ENCODE measurements at places on chromosomes 13 and 19.
A peak's percentile ranks its signal among the peaks of the same experiment; 100 is the strongest.

GRCh38 chr13:111658145-111659100 lies 338.0 kb downstream of the TEX29 start:
- no peak for DNase-seq

DNA sequence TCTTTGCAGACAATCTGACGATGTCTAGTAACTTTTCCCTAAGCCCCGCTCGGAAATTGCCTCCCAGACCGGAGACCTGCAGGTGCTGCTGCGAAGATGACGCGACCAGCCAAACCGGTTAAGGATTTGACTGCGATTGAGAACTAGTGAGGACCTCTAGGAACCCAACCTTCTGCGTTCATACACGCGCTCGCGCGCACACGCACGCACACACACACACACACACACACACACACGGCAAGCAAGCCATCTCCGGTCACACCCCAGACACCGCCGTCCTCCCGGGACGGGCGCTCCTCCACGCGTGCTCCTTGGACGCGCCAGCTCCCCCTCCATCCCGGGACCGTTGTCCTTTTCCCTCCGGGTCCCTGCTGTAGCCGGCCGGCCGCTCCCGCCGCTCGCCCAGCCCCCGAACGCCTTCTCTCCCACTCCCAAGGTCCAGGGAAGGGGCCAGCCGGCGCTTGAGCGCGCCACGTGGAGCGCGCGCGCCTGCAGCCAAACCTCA lies 1.2 kb downstream of the TBC1D4 start:
- DNase-seq, result peak; percentile 71

GRCh38 chr13:101575581-101575980 lies 123.1 kb downstream of the ITGBL1 start:
- DNase-seq, result no peak

GRCh38 chr19:12885749-12886650 lies 1.0 kb downstream of the KLF1 start:
- DNase-seq, result no peak

DNA sequence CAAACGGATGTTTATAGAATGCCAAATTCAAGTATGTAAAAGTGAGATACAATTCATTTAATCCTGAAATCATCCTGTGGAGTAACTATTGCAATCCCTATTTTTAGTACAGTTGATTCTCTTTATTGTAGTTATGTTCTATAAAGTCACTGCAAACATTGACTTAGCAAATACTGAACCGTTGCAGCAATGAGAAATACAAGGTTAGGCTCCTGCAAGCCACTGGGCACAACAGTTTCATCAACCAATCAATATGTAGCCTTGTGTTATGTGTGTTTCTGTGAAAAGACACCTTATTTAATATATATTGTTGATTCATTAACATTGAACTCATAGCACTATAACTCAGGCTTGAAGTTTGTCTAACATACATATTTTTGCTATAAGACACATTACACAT lies 174.4 kb downstream of the DCT start:
- no peak for DNase-seq

GRCh38 chr13:68026077-68026476 lies 795.9 kb upstream of the PCDH9 start:
- no peak for DNase-seq

GRCh38 chr13:96746886-96747285 lies 247.4 kb downstream of the OXGR1 start:
- no peak for DNase-seq

Data from left ventricle myocardium superior (tissue), 1 donor.